ENCODE measurements at places on chromosomes 11 and 22.

- no peak for DNase-seq
Observed at GRCh38 chr11:121800731-121801393, 315.2 kb downstream of the BLID start.

GRCh38 chr22:36865346-36865745 lies 4.5 kb downstream of the NCF4 start:
- DNase-seq, result no peak

- DNase-seq, result no peak
Observed at GRCh38 chr22:49483946-49484345, 343.7 kb downstream of the BRD1 start.

GRCh38 chr11:58866788-58867187 lies 22.3 kb upstream of the GLYATL2 start:
- DNase-seq, result no peak

DNA sequence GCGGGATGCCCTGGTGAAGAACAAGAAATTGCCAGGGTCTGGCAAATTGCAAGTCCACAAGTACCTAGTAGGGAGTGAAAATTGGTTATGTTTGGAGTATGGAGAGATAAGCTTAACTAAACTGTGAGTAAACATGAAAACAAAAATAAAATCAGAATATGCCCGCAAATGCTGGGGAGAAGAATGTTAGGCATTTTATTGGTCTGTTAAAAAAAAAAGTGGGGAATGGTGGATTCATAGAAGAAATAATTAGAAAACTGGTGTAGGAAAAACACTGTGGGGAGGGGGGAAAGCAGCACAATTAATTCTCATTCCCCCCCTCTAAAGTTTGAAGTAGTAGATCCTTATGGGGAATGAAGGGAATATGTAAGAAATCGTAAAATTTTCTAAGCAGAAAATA lies 40.6 kb upstream of the HSD17B12 start:
- no peak for DNase-seq

DNA sequence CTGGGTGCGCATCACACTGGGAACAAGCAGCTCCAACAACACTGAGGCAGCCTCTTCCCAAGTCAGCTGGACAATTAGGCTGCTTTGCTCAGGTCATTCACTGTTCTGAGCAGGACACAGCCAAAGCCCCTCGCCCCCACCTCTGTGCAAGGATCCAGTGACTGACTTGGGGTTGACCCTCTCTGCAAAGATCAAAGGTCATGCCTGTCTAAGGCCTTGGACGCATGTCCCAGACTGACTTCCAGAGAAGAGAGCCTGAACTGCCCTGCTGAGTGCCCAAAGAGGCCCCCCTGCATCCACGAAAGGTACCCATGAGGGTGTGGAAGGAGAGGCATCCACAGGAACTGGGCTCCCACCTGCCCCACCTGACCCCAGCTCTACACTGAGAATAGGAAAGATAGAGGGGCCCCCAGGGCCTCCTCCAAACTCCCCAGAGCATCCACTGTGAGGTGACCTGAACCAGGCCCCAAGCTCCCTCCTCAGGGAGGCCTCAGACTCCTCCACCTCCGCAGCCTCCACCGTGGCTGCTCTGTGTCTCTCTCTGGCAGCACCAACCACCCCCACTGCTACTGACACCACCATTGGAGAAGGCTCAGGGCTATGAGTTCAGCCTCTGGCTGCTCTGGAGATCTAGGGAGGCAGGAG lies 53.5 kb downstream of the IGLL5 start:
- DNase-seq, result no peak

- peak; percentile 61 for DNase-seq
Observed at GRCh38 chr22:41532908-41533825, 11.1 kb downstream of the POLR3H start.

- DNase-seq, result no peak
Observed at GRCh38 chr11:110200241-110200640, 96.2 kb downstream of the RDX start.

GRCh38 chr11:12174477-12175143 lies 64.2 kb downstream of the MICAL2 start:
- DNase-seq, result no peak

GRCh38 chr11:83599066-83599465 lies 312.9 kb upstream of the CCDC90B start:
- no peak for DNase-seq

GRCh38 chr11:130330101-130330684 lies 15.5 kb upstream of the ZBTB44 start:
- DNase-seq, result no peak

DNA sequence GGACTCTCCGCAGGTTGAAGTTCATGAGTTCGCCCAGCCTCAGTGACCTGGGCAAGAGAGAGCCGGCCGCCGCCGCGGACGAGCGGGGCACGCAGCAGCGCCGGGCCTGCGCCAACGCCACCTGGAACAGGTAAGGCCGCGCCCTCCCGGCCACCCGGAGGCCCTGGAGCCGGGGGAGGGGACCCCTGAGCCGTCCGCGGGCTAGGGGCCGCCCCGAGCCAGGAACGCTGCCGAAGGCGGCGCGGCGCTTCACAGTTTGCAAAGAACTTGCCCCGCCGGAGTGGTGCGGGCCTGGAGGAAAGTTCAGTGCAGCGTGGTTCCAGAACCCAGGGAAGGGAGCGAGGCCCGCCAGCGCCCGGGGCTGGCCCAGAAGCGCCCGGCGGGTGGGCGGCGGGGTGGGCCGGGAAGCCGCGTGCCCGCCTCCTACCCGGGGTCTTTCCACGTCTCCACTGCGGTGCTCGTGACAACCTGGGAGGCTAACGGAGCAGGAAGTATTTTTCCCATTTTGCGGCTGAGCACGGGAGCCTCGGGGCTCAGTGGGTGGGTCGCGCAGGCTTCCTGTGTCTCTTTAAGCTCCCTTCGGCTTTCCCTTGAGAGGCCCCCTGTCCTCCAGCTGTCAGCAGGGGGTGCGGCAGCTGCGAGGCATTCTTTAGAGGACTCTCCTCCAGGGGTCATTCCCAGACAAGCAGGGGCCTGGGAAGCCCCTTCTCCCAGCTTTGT lies 635 bp downstream of the PRR5 start:
- DNase-seq, result no peak

GRCh38 chr22:27372969-27373670 lies 428.4 kb downstream of the MN1 start:
- DNase-seq, result no peak

DNA sequence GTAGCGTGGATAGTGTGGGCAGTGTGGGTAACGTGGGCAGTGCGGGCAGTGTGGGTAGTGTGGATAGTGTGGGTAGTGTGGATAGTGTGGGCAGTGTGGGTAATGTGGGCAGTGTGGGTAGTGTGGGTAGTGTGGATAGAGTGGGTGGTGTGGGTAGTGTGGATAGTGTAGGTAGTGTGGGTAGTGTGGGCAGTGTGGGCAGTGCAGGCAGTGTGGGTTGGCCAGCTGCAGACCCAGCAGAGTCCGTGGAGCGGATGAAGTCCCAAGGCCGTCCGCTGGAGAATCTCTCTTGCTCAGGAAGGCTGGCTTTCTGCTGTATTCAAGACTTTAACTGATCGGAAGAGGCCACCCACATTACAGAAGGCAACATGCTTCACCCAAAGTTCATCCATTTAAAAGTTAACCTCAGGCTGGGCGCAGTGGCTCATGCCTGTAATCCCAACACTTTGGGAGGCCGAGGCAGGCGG lies 26.1 kb upstream of the KRTAP5-6 start:
- no peak for DNase-seq

- no peak for DNase-seq
Observed at GRCh38 chr22:50146439-50147238, 23.9 kb upstream of the PANX2 start.

DNA sequence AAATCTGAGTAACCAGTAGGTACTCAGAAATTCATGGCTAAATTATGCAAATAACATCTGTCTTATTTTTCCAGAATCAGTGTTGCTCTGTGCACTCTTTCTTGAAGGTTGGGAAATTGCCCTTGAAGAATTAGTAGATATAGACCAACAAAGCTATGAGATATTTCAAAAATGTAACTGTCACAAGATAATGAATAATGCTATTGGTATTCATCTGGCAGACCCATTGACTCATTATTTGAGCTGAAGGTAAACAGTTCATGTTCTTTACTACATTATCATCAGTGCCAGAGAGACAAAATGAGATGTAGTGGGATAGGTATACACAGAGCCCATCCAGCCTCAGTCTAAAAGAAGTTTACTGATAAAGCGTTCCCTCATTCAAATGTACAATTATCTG lies 274.7 kb downstream of the CASP12 start:
- DNase-seq, result no peak
